ENCODE measurements at places on chromosomes 1 and 21.

GRCh38 chr1:206923009-206923960 lies 1.5 kb upstream of the FCMR start:
- no peak for DNase-seq

GRCh38 chr1:42127767-42128166 lies 25.4 kb upstream of the GUCA2B start:
- DNase-seq, result no peak

GRCh38 chr1:62954758-62955157 lies 170.8 kb downstream of the ATG4C start:
- DNase-seq, result no peak

DNA sequence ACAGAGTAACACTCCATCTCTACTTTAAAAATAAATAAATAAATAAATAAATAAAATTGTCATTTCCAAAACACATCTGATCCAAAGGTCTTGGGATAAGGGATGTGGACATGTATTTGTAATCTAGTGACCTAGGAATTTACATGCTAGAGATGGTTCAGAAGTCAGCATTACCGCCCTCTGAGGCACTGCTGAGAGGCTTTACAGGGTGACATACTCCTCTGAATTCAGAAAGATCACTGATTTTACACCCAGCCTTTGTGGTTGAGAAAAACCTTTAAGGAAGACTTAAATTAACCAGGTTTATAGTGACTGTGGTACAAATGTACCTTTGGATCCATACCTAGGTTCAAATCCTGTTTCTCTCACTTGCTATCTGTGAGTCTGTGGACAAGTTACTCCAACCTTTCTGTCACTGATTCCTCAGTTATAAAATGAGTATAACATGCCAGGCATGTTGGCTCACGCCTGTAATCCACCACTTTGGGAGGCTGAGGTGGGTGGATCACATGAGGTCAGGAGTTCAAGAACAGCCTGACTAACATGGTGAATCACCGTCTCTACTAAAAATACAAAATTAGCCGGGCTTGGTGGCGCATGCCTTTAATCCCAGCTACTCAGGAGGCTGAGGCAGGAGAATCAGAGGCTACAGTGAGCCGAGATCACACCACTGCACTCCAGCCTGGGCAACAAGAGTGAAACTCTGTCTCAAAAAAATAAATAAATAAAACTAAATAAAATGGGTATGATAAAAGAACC lies 20.1 kb downstream of the OSBPL9 start:
- DNase-seq, result no peak

DNA sequence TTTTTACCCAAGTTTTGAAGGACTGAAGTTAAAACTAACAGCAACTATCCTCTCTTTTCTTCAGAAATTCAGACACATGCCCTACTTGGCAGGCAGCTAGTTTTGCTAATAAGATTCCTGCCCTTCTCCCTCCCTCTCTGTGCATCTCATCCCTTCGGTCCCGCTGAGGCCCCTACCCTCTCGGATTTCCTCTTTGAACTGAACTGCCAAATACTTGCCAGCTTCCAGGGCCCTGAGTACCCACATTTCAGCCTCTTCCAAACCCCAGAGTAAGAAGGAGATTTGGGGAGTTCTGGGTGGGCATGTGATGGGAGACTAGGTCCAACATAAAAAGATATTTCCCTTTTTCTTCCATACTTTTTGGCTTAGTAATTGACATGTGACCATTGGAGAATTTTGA lies 116.5 kb upstream of the JUN start:
- no peak for DNase-seq

DNA sequence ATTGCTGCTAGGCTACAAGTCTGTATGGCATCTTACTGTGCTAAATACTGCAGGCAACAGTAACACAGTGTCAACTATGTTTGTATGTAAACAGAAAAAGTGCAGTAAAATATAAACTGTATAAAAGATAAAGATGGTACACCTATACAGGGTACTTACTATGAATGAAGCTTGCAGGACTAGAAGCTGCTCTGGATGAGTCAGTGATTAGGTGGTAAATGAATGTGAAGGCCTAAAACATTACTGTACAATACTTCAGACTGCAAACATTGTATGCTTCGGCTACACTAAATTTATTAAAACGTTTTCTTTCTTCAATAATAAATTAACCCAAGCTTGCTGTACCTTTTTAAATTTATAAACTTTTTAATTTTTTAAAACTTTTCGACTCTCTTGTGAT lies 97.1 kb downstream of the HLX start:
- no peak for DNase-seq

GRCh38 chr1:20440785-20441200 lies 45.2 kb downstream of the CAMK2N1 start:
- peak; percentile 39 for DNase-seq

DNA sequence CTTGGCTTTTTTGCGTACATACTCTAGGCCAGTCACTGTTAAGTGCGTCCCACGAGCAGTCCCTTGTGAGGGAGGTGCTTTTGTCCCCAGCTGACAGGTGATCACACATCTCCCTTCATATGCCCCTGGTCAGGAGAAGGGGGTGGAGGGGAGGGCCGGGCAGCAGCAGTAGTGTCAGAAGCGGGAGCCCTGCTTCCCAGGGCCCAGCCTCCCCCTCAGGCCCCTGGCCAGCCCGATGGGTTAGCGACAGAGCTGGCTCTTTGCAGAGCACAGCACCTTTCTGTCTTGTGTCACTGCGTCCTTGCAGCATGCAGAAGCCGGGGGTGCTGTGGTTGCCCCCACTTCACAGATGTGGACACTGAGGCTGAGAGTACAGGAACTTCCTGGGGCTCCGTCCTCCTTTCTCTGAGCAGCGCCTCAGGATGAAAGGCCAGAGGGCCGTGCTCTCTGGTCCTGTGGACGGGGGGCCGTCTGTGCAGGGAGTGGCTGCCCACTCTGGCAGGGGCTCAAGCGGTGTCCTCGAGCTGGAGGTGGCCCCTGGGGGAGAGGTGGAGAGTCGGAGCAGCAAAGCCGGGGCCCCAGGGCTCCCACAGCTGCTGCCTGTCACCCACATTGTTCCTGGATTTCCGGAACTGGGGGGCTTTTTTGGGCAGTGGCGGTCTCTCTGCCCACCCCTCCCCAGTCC lies 5.9 kb downstream of the TMEM201 start:
- no peak for DNase-seq

- no peak for DNase-seq
Observed at GRCh38 chr1:18396247-18396980, 84.3 kb upstream of the KLHDC7A start.
